ENCODE measurements at places on chromosomes 7 and 10.

DNA sequence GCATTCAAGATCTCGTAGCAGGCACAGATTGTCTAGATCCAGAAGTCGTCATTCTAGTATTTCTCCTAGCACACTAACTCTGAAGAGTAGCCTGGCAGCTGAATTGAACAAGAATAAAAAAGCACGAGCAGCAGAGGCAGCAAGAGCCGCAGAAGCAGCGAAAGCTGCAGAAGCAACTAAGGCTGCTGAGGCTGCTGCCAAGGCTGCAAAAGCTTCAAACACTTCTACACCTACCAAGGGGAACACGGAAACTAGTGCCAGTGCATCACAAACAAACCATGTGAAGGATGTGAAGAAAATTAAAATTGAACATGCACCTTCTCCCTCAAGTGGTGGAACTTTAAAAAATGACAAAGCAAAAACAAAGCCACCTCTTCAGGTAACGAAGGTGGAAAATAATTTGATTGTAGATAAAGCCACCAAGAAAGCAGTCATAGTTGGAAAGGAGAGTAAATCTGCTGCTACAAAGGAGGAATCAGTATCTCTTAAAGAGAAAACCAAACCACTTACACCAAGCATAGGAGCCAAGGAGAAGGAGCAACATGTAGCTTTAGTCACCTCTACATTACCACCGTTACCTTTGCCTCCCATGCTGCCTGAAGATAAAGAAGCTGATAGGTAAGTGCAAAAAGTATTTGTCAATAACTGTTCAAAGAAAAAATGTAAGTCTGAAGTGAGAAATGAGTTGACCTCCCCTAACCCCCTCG is 37.7 kb downstream of the CDK13 start:
- DNase-seq, result no peak

DNA sequence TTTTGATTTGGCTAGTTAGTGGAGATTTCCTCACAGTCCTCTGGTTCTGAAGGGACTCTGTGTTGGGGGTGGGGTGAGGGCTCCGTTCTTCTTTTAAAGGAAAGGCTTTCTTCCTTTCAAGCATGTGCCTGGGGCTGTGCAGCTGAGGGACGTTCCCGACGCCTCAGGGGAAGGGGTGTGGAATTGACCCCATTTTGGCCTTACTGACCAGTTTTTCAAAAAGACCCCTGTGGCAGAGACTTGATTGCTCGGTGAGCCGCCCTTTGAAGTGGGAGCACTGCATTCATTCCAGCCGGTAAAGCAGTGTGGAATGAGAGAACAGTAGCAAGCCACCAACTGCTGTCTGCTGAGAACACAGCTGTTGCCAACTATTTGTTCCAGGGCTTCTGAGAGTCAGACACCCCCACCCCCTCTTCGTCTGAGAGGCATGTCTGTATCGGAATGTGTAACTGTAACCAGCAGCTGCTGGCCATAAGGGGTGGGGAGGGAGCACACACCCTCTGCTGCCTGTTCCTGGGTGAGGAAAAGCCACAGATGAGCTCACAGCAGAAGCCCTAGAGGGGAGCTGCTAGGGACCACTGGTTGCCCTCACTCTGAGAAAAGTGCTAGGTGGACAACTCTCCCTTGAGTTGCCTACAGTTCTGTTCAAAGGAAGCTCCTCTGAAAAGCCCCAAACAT is 33.2 kb downstream of the WBP1L start:
- DNase-seq, result peak; percentile 98

GRCh38 chr10:126979311-126979710 is 74.1 kb downstream of the DOCK1 start:
- no peak for DNase-seq

- DNase-seq, result no peak
Observed at GRCh38 chr7:12839508-12840153, 152.2 kb downstream of the ARL4A start.

DNA sequence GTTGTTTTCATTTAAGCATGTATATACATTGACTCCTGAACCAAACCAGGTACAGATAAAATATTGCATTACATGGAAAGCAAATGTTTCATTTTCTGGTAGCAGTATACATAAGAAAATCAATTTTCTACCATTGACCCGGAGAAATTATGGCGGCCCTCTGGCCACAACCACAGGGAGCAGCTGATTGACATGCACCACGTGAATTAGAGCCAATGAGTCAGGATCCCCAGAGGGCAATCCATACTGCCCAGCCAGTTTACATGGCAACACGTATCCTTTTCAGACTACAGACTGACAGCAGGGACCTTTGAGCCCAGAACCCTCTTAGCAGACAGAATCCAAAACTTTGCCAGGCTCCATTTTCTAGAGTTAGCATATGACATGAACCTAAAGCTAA is 272.2 kb upstream of the NEBL start:
- no peak for DNase-seq

DNA sequence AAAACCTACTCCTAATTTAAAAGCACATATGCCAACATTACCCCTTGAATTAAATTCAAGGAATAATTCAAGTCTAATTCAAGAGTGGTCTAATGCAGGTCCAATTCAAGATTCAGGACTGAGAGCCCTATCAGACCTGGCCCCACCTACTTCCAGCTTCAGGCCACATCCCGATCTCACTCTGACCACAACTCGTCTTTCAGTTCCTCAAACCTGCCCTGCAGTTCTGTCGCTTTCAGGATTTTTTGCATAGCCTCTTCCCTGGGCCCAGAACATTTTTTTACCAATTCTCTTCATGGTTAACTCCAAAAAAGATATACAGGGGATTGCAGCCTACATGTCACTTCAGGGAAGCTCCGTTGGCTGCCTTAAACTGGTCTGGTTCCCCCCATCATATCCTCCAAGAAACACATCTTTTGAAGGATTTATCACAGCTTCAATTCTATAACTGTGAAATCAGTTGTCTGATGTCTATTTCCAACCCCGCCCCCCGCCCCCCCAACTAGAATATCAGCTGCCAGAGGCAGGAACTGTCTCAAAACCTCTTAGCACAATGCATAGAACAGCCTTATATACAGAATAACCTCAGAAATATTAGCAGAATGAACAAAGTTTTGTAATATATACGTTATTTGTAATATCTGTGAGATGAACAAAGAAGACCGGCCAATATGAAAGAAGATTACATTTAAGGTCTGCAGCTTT is 20.8 kb downstream of the CCDC6 start:
- DNase-seq, result no peak

DNA sequence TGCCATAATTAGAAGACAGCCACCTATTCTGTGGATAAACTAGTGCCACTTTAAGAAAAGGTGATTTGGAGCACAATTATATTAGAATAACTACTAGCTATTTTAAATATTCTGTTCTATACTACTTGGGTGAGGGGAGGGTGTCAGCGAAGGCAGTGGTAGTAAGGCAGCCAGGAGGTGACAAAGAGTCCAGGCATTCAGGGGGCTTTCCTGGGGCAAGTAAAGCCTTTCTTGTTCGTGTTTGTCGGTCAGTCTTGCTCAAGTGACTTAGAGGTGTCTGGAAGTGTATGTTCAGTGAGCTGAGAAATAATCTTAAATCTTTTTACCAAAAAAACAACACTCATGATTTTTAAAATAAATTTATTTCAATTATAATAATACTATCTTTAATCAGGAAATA is 34.4 kb downstream of the ADD3 start:
- no peak for DNase-seq

- no peak for DNase-seq
Observed at GRCh38 chr7:41994746-41995110, 242.3 kb downstream of the GLI3 start.

GRCh38 chr7:14875941-14876587 is 26.5 kb downstream of the DGKB start:
- DNase-seq, result no peak

- DNase-seq, result no peak
Observed at GRCh38 chr7:31919678-31920369, 150.4 kb downstream of the PDE1C start.

DNA sequence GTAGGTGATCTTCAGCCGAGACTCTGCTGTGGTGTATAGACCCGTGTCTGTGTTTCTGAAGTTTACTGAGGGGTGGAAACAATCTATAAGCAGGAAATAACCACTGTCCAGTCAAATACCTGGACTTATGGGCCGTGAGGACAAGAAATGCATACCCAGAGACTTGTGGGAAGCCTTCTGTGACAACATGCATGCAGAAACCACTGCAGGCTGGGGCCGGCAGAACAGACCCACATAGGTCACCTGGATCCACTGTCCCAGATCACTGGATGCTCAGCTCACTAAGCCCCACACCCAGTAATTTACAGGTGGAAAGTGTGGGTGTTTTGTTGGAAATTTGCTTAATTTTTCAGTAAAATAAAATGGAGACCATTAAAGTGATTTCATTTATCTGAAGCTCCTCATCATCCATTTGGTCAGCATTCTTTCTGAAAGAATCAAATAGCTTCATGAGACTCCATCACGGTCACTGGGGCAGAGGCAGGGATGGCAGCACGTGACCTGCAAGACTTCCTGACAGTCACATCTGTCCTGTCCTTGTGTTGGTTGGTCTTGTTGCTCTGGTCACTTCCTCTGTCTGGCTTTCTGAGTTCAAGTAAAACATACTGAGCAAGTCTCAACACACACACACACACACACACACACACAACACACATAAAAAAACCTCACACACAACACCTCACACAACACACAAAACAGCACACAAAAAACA is 108.3 kb downstream of the TNS3 start:
- DNase-seq, result no peak

GRCh38 chr10:127556916-127557315 is 7.8 kb downstream of the NPS start:
- no peak for DNase-seq

GRCh38 chr7:26319636-26320035 is 28.0 kb downstream of the SNX10 start:
- DNase-seq, result no peak

DNA sequence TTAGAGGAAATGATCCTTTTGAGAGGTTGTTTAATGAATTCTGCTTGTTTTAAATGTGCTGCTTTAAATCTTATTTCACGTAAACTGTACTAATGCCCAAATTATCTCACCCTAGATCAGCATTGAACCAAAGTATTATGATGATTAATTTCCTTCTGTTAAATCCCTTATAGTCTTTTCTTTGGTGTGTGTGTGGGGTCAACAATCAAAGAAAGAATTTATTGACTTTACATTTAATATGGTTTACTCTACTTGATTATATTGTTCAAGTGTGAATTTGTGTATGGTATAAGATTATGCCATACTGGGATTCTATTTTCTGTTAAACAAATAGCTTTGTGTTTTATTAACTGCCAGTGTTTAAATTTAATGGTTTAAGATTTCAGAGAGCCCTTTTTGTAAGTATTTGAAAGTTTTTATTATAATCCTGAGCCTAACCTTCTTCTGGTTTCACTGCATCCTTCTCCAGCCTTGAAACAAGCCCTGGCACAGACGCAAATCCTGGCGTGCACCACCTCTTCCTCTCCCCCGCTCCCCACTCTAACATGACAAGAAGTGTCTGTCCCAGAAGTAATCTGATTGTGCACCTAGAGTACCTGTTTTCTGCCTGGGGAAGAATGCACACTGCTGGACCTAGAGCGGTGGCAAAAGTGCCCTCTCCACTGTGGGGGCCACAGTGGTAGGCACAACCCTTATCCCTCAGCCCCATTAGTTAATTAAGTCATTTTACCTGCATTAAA is 70.6 kb downstream of the KAT6B start:
- DNase-seq, result no peak

- no peak for DNase-seq
Observed at GRCh38 chr10:70592186-70592735, 10.3 kb downstream of the PRF1 start.

DNA sequence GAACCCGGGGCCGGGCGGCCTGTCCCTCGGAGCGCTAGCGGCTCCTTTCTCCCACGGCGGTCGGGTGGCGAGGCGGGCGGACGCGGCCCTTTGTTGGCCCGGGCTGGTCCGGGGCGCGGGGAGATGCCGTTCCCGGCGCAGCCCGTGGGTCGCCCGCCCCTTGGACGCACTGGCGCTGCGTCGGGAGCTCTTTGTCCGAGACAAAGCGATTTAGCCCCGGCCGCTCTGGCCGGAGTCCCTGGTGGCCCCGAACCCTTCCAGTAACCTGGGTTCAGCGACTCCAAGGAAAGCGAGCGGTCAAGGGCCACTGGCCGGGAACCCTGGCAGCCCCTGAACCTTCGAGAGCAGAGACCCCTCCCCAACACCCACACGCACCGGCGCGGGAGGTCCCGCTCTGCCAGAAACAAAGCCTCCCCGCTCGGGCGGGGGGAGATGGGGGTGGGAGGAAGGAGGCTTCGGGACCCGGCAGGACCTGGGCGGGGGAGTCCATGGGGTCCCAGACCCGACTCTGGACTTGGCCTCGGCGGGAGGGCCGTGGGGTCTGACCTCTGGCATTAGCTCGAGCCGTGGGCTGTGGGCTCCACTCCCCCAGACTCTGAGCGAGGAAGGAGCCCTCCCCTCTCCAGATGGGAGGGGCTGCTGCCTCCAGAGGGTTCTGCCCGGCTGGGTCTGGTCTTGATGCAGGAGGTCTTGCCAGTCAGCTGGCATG is 836 bp downstream of the DPYSL4 start:
- no peak for DNase-seq

GRCh38 chr7:37480041-37481031 is 31.7 kb upstream of the ELMO1 start:
- peak; percentile 8 for DNase-seq

GRCh38 chr10:129730993-129731325 is 233.1 kb downstream of the EBF3 start:
- DNase-seq, result no peak

DNA sequence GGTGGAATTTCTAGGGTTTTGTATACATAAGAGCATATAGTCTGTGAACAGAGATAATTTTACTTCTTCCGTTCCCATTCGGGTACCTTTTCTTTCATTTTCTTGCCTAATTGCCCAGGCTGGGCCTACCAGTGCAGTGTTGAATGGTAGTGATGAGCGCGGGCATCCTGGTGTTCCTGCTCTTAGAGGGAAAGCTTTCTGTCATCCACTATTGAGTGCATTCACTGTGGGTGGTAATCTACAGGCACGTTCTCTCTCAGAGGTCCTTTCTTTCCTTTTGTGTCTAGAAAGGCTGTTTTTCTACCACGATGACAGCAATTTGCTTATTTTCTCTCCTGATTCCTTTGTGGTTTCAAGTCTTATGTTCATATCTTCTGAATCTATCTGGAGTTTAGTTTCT is 65.0 kb downstream of the INPP5A start:
- no peak for DNase-seq

- DNase-seq, result no peak
Observed at GRCh38 chr7:41491308-41491707, 211.6 kb downstream of the INHBA start.

GRCh38 chr10:124632064-124632531 is 112.1 kb downstream of the FAM53B start:
- no peak for DNase-seq

- DNase-seq, result peak; percentile 72
Observed at GRCh38 chr10:13743101-13743693, 156.4 kb downstream of the PRPF18 start.

DNA sequence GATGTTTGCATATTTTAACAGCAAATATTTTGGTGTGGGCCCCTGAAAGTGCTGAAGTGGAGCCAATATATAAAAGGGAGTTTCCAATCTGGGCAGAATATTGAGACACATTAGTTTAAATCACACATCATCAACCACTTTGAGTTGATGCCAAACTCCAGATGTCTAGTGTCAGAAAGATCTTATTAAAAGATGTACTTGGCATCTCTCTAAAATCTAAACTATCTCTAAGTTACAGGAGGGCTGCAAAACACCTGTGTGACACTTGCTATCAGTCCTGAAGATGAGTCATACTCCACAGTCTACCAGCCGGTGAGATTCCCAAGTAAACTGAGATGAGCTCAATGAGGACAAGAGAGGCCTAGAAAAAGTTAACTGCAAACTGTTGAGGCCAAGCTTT is 11.4 kb downstream of the JAZF1 start:
- DNase-seq, result no peak

GRCh38 chr10:119197921-119198320 is 9.4 kb upstream of the GRK5 start:
- DNase-seq, result no peak

GRCh38 chr7:130733931-130734814 is at the start of gene KLF14:
KLF14 (minus strand) TSS chr7:130734207; CDS start chr7:130734033, 174 bp downstream.
- no peak for DNase-seq
